Stimulated activated CD8-positive, alpha-beta memory T cell treated with anti-CD3 and anti-CD28 coated beads, Interleukin-15, amount 100 ng/mL, for 24 hours (primary cell): ENCODE measurements at places on chromosomes 1 and 21.

DNA sequence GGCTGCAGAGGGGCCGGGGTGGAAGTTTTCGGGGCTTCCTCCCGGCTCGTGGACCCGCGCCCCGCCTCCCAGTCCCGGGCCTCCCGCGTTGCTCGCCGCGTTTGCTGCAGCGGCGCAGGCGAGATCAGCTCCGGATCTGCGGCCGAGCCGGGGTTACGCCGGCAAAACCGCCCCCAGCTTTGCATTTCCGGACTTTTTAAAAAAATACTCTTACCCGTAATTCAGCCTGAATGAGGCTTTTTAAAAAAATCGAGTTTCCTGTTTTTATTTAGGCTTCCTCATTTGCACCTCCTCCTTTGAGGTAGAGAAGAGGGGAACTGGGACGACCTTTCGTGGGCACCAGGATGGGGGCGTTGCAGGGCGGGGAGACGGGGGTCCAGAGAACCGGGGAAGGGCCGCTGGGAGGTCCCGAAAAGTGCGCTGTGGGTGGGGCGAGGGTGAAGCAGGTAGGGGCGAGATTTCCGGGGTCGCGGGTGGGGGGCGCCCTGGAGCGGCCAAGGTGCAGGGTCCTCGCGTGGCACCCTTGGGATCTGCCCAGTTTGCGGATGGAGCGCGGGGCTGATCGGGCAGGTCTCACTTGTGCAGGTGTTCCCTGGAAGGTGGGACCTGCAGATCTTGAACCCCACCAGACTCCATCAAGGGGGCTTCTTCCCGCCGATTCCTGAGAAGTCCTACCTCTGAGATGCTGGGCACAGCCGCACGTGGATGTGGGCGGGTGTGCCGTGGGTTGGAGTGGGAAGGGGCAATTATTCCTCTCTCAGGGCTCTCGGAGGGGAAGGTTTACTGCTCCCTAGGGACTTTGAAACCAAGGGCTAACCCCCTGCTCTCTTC, 1.1 kb downstream of the PIK3CD start:
- DNase-seq: no peak

DNA sequence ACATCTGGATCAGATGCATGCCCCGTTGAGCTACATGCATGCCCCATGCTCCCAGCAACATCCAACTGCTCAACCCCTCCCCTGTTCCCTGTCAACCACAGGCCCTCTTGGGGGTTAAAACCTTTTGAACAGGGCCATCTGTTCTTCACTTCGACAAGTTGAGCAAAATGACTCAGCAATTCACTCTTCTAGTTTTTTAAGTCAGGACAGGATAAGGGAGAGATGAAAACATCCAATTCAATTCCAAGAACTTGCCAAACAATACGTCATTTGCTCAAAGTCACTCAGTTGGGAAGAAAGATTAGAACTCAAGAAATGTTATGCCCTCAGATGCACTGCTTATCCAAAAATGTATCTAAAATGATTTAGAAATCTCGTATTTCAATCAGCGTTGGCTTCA, 46.1 kb upstream of the MTF2 start:
- no peak for DNase-seq

DNA sequence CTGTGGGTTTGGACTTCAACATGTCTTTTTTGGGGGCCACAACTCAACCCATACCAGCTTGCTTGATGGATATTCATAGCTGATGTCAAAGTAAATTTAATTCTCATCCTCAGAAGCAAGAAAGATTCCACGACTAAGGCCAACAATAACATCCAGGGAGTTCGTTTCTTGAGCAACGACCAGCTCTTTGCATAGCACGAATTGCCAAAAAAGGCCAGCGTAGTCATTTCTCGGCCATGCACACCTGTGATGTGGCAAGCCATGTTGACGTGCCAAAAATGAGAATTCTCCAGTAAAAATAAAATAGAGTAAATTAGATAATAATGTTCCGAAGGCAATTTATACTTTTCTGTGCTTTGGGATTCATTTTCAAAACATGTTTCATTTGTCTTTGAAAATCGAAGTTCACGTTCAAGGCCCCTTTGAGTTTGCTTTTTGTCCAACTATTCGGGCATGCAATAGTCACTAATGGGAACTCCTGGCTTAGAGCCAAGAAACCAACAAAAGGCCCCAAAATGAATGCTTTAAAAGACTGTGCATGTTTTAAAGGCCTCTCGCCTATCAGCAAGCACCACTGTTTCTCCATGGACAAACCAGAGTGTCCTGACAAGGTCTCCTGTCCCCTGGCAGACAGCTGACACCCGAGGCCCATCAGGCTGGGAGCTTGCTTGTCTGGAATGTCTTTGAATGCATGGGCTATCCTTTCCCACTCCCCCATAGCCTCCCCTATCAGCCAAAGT, 14.4 kb upstream of the IGSF5 start:
- DNase-seq: no peak

GRCh38 chr21:15421947-15422346, 307.8 kb upstream of the USP25 start:
- DNase-seq: no peak

GRCh38 chr1:3535732-3536131, 75.6 kb downstream of the MEGF6 start:
- DNase-seq: no peak

DNA sequence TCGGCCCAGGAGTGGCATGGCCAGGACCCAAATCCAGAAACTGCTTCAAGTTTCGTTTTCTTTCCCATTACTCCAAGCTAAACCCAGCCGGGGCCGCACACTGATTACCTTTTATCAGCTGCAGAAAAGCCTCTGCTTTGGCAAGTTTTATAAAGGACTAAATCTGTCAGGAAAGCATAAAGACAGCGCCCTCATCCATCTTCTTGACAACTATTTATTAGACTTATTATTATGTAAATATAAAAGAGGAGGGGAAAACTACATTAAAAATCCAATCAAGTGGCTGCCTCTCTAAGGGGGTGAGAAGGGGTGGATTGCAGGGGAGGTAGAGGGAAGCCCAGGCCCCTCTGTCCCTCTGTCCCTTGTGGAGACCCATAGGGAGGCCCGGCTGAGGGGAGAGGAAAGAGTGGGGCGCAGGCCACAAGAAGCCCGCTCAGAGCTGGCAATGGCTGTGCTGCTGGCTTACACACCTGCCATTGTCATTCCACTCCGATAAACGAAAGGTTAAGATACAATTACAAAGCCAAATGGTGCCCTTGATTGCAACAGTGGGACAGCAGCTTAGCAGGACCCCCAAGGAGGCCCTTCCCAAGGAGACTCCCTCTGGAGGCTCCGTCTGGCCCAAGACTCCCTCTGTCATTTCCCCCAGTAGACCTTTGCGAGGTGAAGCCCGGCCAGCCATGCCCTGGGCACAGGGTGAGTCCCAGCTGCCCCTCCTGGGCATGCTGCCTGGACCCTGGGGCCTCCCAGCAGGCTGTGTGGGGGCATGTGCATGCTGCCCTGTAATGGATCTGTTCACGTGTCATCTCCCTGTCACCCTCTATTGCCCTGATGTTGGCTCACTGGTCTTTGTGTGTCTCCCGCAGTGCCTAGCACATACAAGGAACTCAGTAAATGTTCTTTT, 45.4 kb downstream of the KCND3 start:
- no peak for DNase-seq

- DNase-seq: no peak
Observed at GRCh38 chr1:163361123-163361934, 39.6 kb downstream of the NUF2 start.

- no peak for DNase-seq
Observed at GRCh38 chr1:78840453-78841271, 165.9 kb downstream of the ADGRL4 start.

GRCh38 chr1:47418681-47419325, 2.7 kb downstream of the FOXE3 start:
- DNase-seq: no peak
